Stimulated activated CD8-positive, alpha-beta memory T cell treated with anti-CD3 and anti-CD28 coated beads, Interleukin-15, amount 100 ng/mL, for 4 hours (primary cell): ENCODE measurements at places on chromosomes 1 and 21.

- no peak for DNase-seq
Observed at GRCh38 chr21:42291003-42291750, 24.0 kb downstream of the TFF3 start.

GRCh38 chr1:83006271-83006670 is 992.7 kb downstream of the TTLL7 start:
- no peak for DNase-seq

DNA sequence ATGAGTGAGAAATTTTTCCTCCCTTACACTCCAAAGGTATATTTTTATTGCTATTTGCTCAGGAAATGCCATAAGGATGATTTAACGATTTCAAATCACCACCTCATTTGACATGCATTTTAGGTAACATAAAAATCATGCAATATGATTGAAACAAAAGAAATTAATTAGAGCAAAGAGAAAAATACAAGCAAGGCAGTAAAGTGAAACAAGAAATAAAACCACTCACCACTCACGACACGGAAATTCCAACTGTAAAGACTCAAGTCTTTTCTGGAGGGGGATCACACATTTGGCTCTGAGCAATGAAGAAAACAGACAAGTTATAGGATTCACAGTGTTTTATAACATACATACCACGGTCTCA is 86.8 kb upstream of the ARHGAP29 start:
- DNase-seq = no peak

- no peak for DNase-seq
Observed at GRCh38 chr21:45706299-45706698, 62.8 kb downstream of the PCBP3 start.

GRCh38 chr1:46302641-46303037 is 777 bp downstream of the LRRC41 start:
- peak; percentile 16 for DNase-seq

- DNase-seq = no peak
Observed at GRCh38 chr1:43507296-43508295, 23.1 kb upstream of the PTPRF start.

GRCh38 chr1:86713477-86713876 is 9.1 kb downstream of the SH3GLB1 start:
- no peak for DNase-seq
